ENCODE measurements at places on chromosomes 5 and 9.
A peak's percentile ranks its signal among the peaks of the same experiment; 100 is the strongest.

DNA sequence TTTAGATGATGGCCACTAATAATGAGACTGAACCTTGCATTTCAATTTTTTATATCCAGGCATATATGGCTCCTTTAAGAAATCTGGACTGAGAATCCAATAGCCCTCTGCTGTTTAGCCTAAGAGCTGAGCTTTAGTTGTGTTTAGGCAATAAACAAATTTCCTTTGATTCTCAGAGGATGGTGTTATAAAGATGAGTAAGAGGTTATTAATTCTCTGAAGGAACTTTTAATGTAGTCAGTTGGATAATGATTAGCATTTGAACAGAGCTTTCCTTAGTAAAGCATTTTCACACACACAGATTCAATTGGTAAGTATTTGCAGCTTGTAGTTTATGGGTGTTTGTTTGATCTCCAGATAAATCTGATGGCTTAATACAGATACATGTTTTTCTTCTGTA is 149.6 kb downstream of the PRR16 start:
- DNase-seq, result no peak

DNA sequence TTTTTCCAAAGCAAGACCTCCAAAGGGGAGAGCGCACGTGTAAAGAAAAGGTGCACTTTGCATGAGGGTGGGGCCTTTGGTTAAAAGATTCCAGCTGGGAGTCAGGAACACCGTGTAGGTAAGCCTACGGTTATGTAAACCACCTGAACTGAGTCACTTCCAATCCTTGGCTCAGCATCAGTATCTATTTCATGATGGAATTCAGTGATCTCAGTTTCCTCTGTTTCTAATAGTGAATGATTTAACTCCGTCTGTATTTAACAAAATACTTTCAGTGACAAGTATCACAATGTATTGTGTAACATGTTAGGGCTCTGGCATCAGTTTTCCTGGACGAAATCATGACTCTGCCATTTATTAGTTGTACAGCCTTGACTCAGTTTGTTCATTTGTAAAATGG is 1.3 kb upstream of the SVEP1 start:
- no peak for DNase-seq

GRCh38 chr9:35487081-35487480 is 2.8 kb upstream of the RUSC2 start:
- no peak for DNase-seq

DNA sequence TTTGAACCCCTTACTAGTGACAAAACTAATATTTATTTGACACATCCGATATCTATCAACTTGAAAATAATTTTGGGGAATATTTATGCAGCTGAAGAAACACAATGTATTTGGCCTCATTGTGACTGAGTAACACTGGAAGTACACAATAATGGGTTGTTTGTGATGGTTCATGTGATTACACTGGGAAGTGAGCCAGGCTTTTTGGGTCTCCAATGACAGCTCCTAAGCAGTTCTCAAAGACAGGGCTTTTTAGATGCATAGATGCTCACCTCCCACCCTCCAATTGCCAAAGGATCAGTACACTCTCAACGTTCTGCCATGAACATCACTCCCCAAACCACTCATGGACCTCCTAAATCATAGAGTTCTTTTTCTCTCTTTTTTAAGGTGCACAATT is 170.0 kb downstream of the SLC24A2 start:
- DNase-seq, result peak; percentile 99

- no peak for DNase-seq
Measured at GRCh38 chr9:115466756-115467155, 348.8 kb upstream of the TNC start.

DNA sequence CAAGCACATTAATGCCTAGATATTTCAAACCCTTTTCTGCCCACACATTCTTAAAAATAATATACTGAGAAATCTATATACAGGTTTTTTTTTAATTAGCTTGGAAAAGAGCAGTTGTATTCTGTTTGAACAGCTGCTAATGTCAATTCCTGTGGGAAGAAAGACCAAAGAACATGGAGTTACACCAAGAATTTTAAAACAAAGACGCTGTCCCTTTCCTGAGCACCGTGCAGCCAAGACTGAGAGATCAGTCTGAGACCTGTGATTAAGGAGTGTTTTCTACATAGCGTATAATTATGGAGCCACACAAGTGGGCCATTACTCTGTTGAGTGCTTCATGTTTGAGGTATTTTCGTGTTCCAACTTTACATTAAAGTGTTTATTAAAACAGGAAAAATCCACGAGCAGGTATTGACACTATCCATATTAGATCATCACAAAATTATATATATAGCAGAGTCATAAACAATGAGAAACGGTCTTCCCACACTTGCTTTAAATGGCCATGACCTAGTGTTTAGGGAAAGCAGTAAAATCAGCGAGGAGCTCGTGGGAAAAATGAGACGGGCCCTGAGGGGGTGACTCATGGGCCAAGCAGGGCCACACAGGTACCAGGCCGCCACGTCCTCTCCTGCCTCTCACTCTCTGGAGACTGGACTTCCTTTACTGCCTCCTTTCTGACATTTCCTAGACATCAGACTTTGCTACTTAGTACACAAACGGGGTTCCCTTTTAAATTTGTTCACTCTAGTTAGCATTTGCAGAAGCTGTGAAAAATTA is 153.1 kb upstream of the OTULINL start:
- DNase-seq, result no peak

DNA sequence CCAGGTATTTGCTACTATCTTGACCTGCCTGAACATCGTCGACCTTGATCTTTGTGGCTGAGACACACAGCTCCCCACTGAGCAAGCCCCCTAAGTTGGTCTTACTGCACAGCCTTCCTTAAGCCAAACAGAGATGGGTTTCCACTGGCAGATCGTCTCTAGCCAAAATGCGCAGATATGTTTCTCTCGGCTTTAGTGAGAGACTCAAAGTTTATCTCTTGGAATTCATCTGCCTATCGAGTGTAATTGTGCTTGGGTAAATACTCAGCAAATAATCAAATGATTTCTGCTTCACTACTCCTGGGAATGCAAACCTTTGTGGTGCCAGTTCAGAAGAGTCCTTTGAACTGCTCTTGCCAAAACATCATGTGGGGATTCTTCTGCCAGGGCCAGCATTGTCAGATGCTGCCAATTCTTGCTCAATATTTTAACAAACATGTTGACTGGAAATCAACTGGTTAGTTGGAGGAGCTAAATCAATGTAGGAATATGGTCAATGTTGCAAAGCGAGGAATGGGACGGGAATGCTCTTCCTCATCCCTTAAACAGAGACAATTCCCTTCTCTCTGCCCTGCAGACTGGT is 141.2 kb upstream of the SLC28A3 start:
- no peak for DNase-seq

- DNase-seq, result no peak
Measured at GRCh38 chr5:54175-54730, 37.7 kb upstream of the PLEKHG4B start.

DNA sequence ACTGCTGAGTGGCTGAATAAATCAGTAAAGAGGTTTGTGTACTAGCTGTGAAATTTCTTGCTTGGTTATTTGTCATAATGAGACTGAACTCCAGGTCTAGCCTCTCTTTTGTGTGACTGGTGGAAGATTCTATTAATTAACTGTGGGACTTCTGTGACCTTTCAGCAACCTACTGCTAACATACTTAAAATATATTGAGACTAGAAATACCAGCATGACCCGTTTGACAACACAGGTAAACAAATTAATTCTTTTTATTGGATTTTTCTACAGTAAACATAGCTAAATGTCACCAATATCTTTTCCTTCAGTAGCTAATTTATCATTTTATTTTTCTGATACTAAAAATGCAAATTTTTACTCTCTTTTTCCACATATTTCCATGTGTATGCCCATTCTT is 390.4 kb upstream of the KCNN2 start:
- no peak for DNase-seq

- no peak for DNase-seq
Measured at GRCh38 chr5:74624931-74625505, 15.5 kb downstream of the ENC1 start.

DNA sequence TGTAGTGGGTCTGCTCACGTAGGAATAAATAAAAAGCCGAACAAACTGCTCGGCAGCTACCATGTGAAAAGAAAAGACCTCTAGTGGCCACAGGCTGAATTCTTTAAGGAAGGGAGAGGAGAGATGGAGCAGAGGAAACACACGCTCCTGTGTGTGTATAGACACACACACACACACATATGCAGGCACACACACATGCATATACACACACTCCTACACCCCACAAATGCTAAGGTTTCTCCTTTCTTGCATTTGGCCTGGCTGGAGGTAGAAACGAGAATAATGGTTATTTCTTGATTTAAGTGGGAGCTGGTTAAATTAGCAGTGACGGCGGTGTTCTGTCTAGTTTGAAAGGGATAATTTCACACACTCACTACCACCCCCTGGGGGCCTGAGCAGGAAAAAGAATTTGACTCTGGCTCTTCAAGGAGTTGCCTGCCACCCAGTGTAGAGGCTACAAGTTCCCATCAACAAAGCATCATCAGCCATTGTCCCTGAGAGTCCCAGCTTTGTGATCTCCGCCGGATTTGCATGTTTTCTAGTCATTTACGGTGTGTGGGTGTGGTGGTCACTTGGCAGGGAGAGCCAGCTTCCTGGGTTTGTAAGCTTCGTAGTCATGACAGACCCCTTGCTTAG is at the start of gene INSYN2B:
TSS of gene INSYN2B (minus strand) at position 78 of the 636 bp plus-strand sequence. CDS start 96,597 bp downstream, outside the sequence.
- peak; percentile 96 for DNase-seq

GRCh38 chr5:126693806-126694205 is 83.1 kb upstream of the LMNB1 start:
- no peak for DNase-seq

DNA sequence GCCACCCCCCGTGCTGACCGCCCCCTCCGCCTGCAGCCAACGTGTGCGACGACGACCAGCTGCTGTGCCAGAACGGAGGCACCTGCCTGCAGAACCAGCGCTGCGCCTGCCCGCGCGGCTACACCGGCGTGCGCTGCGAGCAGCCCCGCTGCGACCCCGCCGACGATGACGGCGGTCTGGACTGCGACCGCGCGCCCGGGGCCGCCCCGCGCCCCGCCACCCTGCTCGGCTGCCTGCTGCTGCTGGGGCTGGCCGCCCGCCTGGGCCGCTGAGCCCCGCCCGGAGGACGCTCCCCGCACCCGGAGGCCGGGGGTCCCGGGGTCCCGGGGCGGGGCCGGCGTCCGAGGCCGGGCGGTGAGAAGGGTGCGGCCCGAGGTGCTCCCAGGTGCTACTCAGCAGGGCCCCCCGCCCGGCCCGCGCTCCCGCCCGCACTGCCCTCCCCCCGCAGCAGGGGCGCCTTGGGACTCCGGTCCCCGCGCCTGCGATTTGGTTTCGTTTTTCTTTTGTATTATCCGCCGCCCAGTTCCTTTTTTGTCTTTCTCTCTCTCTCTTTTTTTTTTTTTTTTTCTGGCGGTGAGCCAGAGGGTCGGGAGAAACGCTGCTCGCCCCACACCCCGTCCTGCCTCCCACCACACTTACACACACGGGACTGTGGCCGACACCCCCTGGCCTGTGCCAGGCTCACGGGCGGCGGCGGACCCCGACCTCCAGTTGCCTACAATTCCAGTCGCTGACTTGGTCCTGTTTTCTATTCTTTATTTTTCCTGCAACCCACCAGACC is 80.2 kb downstream of the NTNG2 start:
- no peak for DNase-seq

- DNase-seq, result no peak
Measured at GRCh38 chr9:37248651-37249163, 128.3 kb downstream of the ZCCHC7 start.

DNA sequence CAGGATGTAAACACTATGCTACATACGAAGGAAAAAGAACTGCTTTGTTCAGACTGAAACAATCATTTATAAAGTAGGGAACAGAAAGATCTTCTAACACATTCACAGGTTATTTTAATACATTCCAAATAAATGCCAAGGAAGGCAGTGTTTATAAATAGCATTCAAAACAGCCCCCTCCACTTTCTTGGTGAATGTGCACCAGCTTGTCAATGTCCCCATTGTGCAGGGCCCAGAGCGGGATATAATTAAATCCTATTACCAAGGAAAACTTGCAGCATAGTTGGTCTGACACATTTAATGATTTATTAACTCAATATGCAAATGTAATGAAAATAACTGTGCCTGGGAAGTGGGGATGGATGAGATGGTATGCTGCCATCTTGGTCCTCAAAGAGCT is 135.9 kb upstream of the RAD23B start:
- peak; percentile 57 for DNase-seq

GRCh38 chr5:43553381-43553780 is 3.5 kb downstream of the PAIP1 start:
- no peak for DNase-seq

- no peak for DNase-seq
Measured at GRCh38 chr9:16377311-16377710, 493.2 kb downstream of the BNC2 start.

- DNase-seq, result no peak
Measured at GRCh38 chr5:89309268-89309667, 426.3 kb upstream of the MEF2C start.

DNA sequence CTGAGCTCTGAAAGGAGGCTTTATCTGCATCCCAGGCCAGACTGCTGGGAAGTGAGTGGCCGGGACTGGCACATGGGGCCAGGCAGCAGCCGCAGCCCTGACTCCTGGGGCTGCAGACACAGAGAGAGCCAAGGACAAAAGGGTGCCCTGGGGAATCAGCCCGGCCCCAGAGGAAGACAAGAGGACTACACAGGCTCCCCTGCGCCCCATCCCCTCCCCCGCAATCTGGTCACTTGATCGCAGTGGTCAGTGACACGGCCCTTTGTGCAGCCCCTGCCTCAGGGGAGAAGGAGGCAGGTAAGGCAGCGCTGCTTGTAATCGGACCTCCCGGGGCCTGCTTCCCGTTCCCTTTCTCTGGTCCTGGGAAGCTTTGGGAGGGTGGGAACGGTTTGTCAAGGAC is 55.5 kb upstream of the FUBP3 start:
- no peak for DNase-seq

DNA sequence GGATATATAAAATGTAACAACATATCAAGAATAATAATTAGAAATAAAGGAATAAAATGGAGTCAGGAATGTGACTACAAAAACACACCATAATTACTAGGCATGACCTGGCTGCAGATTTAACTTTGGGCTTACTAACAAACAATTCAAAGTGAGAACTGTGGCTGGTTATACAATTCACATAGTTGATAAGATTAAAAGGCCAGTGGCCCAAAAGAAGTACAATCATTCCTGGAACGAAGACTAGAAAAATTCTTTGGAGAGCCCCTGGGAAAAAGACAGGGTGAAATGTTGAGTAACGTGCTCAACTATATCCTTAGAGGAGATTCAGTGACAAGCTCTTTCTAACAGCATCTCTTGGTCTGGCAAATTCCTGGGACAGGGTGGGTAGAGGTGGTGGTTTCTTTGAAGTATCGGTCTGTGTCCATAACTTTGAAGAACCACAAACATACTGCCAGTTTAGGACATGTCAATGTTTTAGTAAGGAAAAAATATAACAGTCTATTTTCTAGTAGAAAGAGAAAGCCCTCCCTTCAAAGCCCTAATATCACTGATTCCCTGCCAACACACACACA is 75.0 kb upstream of the IL6ST start:
- DNase-seq, result no peak

DNA sequence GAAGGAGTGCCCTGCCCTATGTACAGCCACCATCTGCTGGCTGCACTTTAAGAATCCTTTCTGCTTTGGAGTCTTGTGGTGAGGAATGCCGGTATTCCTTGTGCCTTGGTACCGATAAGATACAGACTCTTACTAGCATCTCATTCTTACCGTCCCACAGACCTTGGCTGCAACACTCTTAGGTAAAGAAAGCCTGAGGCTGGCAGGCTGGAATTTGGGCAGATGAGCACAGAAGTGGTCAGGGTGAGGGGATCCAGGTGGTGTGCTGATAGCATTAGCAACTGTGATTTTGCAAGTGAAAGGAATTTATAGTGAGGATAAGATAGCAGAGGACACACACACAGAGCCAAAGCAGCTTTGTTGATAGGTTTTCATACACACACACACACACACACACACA is 198.1 kb downstream of the ENC1 start:
- no peak for DNase-seq

- peak; percentile 39 for DNase-seq
Measured at GRCh38 chr5:78920604-78921003, 64.5 kb downstream of the ARSB start.

All from pons (tissue), 1 donor.